ENCODE measurements at places on chromosomes 2 and 18. TPM values are rescaled to one million over a fixed set of nuclear protein-coding genes. Genes with fewer than 3 reads are reported as not detected.

GRCh38 chr2:74037379-74037860 lies 52.7 kb downstream of the TET3 start:
- H3K27ac ChIP-seq: no peak overlapping the region
- H3K4me3 ChIP-seq: no peak overlapping the region
- peaks cover 16% of the 10 kb centered on the region for H3K4me1 ChIP-seq
- no peak for DNase-seq
- no peaks in the 10 kb centered on the region for H3K36me3 ChIP-seq

Gene M1AP
- not detected for total RNA-seq

Gene CRYBA2
- total RNA-seq: 0.59 TPM

Gene FOSL2
- total RNA-seq: 70.7 TPM

- H3K36me3 ChIP-seq: no peaks in the 10 kb centered on the region
- no peak overlapping the region for H3K4me3 ChIP-seq
- DNase-seq: no peak
- no peak overlapping the region for H3K27ac ChIP-seq
Observed at GRCh38 chr2:220243571-220243970, 616.1 kb downstream of the SLC4A3 start.

GRCh38 chr2:22536133-22536532 lies 848.8 kb upstream of the KLHL29 start:
- no peaks in the 10 kb centered on the region for H3K4me1 ChIP-seq
- H3K4me3 ChIP-seq: no peak overlapping the region
- no peaks in the 10 kb centered on the region for H3K36me3 ChIP-seq

GRCh38 chr2:128252501-128252900 lies 66.2 kb downstream of the HS6ST1 start:
- no peak for DNase-seq
- no peak overlapping the region for H3K4me3 ChIP-seq
- H3K4me1 ChIP-seq: no peaks in the 10 kb centered on the region

Gene NEUROD1
- not detected for total RNA-seq

DNA sequence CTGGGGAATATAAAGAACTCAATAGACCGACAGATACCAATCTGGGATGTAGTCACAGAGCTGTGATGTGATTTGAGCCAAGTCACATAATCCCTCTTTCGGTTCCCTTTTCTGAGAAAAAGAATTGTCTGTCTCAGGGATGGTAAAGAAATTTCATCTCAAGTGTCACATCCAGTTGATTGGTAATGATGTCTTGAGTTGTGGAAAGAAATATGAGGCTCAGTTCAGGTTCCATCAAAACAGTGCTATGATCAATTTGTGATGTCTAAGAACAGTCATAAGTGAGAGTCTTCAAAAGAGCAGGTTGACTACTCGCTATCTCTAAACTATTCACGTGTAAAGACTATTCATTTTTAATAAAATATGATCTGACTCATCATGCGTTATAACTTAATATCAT lies 223.3 kb downstream of the METTL4 start:
- H3K27ac ChIP-seq: no peak overlapping the region
- no peaks in the 10 kb centered on the region for H3K27me3 ChIP-seq
- H3K36me3 ChIP-seq: no peaks in the 10 kb centered on the region
- DNase-seq: no peak

- no peaks in the 10 kb centered on the region for H3K27me3 ChIP-seq
- no peak overlapping the region for H3K27ac ChIP-seq
- no peak overlapping the region for H3K4me3 ChIP-seq
- no peaks in the 10 kb centered on the region for H3K36me3 ChIP-seq
- no peak for DNase-seq
Observed at GRCh38 chr2:12862541-12862940, 145.8 kb downstream of the TRIB2 start.

DNA sequence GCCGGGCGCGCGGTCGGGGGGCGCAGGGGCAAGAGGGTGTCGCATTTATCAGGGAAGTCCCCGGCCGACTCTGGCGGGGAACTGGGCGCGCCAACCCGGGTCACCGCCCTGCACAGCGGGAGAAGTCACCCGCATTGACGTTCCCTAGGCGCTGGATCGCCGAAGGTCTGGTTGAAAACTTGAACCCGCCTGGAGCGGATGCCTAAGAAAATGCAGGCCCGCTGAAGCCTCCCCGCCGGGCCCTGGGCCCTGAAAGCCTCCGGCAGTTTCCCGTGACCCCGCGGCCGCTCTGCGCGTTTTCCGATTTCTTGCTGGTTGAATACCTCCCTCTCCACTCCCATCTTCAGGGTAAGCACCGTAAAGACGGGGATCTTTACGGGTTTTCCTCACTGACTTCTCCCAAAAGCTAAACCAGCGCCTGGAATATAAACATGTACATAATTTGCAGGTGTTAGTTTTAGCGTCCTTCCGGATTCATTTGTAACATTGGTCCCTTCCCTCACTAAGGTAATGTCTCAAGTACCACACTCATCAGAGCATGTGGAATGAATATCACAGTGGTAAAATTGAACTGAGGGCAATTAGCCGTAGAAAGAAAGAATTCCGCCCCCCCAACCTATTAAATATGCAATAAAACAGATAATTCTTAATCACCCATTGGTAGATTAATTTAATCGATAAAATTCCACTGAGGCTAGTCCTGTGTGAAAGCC lies 675 bp upstream of the SPIRE1 start:
- H3K4me3 ChIP-seq: peak overlapping the region; percentile 74
- DNase-seq: no peak
- H3K36me3 ChIP-seq: no peaks in the 10 kb centered on the region
- peaks cover 3% of the 10 kb centered on the region for H3K4me1 ChIP-seq
- H3K27ac ChIP-seq: no peak overlapping the region
- no peaks in the 10 kb centered on the region for H3K27me3 ChIP-seq

Gene APLF
- 3.9 TPM for total RNA-seq

Gene CACNB4
- total RNA-seq: 1.00 TPM

Gene TP53I3
- 24.8 TPM for total RNA-seq

DNA sequence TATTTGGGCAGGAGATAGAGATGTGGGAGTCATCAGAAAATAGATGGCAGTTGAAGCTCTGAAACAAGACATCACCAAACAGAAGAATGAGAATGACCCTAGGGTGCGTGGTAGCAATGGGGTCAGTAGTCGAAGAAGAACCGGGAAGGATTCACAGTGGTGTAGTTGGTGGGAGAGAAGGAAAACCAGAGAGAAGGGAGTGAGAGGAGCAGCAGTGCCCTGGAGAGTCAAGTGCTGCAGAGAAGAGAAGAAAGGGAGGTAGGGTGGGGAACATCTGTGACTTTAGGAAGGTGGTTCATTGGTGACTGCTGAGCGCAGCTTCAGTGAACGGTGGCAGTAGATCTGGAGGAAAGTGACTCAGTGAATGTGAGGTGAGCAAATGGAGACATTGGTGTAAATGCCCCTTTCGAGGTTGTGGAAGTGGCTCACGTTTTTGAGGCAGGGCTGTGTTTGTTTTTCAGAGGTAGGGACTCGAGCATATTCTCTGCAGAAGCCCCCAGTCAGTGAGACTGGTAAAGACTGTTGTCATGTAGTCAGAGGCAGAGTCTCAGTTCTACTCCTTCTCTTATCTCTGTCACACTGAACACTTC lies 36.4 kb downstream of the CDC42EP3 start:
- H3K36me3 ChIP-seq: no peaks in the 10 kb centered on the region
- no peaks in the 10 kb centered on the region for H3K4me1 ChIP-seq
- no peak for DNase-seq
- no peak overlapping the region for H3K27ac ChIP-seq
- no peak overlapping the region for H3K4me3 ChIP-seq
- H3K27me3 ChIP-seq: no peaks in the 10 kb centered on the region

Gene OTOS
- total RNA-seq: not detected

Gene DRC1
- 0.49 TPM for total RNA-seq

GRCh38 chr2:239264492-239264837 lies 136.4 kb downstream of the HDAC4 start:
- no peaks in the 10 kb centered on the region for H3K36me3 ChIP-seq
- no peak for DNase-seq
- no peak overlapping the region for H3K4me3 ChIP-seq
- no peak overlapping the region for H3K27ac ChIP-seq

DNA sequence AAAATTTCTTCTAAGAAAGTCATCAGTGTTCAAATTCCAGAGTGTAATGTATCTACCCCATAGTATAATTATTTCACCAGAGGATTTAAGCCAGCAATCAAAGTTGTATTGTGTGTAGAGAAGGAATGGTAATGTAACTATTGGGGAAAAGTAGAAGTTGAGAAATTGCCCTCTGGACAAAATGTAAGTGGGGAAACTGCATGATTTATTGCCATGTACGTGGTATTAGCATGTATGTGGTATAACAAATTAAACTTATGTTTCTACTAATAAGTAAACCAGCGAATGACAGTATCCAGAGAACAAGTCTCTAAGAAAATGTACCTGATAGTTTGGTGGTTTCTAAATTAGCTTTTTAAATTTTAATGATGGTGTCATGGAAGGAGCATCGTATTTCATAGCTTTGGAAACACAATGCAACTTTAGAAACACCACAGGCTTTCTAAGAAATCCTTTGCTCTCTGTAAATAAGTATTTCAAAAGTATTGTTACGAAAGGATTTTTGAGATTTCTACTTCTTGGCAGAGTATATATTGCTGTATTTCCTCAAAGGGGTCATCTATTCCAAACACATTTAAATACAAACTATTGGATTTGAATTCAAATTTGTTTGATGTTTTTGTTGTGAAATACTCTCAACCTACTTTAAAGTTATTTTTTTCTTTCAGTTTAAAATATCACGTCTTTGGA lies 1018.9 kb upstream of the ZEB2 start:
- no peak overlapping the region for H3K4me3 ChIP-seq
- no peak overlapping the region for H3K27ac ChIP-seq
- no peak for DNase-seq
- no peaks in the 10 kb centered on the region for H3K36me3 ChIP-seq

GRCh38 chr2:205545971-205546816 lies 136.1 kb upstream of the NRP2 start:
- no peaks in the 10 kb centered on the region for H3K36me3 ChIP-seq
- no peaks in the 10 kb centered on the region for H3K27me3 ChIP-seq
- H3K27ac ChIP-seq: no peak overlapping the region
- no peak for DNase-seq
- H3K4me1 ChIP-seq: no peaks in the 10 kb centered on the region

- H3K27me3 ChIP-seq: no peaks in the 10 kb centered on the region
- H3K4me3 ChIP-seq: no peak overlapping the region
- no peak overlapping the region for H3K27ac ChIP-seq
- H3K36me3 ChIP-seq: no peaks in the 10 kb centered on the region
- DNase-seq: no peak
Observed at GRCh38 chr2:46891956-46892553, 23.6 kb downstream of the MCFD2 start.

Gene SERPINB10
- not detected for total RNA-seq

GRCh38 chr18:56458770-56459712 lies 179.4 kb downstream of the TXNL1 start:
- H3K27me3 ChIP-seq: no peaks in the 10 kb centered on the region
- no peak overlapping the region for H3K4me3 ChIP-seq
- no peaks in the 10 kb centered on the region for H3K4me1 ChIP-seq
- H3K36me3 ChIP-seq: no peaks in the 10 kb centered on the region

Gene COLEC12
- 0.44 TPM for total RNA-seq

Gene CYS1
- 1.4 TPM for total RNA-seq

Gene CPS1
- total RNA-seq: 1.2 TPM

- H3K36me3 ChIP-seq: no peaks in the 10 kb centered on the region
- H3K4me3 ChIP-seq: no peak overlapping the region
- DNase-seq: no peak
- H3K27ac ChIP-seq: peak overlapping the region; percentile 49
- peaks cover 52% of the 10 kb centered on the region for H3K4me1 ChIP-seq
Observed at GRCh38 chr2:207847098-207847806, 77.5 kb upstream of the FZD5 start.

GRCh38 chr2:158127380-158127804 lies 25.7 kb downstream of the UPP2 start:
- no peak overlapping the region for H3K27ac ChIP-seq
- no peak for DNase-seq
- H3K4me1 ChIP-seq: peaks cover 61% of the 10 kb centered on the region
- no peaks in the 10 kb centered on the region for H3K36me3 ChIP-seq
- no peak overlapping the region for H3K4me3 ChIP-seq

GRCh38 chr18:5973099-5973498 lies 77.8 kb upstream of the TMEM200C start:
- H3K27ac ChIP-seq: no peak overlapping the region
- H3K27me3 ChIP-seq: no peaks in the 10 kb centered on the region
- no peaks in the 10 kb centered on the region for H3K4me1 ChIP-seq

DNA sequence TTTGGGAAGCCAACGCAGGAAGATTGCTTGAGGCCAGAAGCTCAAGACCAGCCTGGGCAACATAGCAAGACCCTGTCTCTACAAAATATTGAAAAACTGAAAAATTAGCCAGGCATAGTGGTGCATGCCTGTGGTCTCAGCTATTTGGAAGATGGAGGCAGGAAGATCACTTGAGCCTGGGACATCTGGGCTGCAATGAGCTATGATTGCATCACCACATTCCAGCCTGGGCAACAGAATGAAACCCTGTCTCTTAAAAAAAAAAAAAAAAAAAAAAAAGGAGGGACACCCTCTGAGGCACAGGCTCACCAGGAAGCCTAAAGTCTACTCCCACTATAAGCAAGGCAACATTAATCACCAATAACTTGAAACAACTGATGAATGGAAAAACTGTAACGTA lies 151.1 kb downstream of the CCDC148 start:
- H3K36me3 ChIP-seq: no peaks in the 10 kb centered on the region
- no peaks in the 10 kb centered on the region for H3K27me3 ChIP-seq
- DNase-seq: no peak
- no peaks in the 10 kb centered on the region for H3K4me1 ChIP-seq

DNA sequence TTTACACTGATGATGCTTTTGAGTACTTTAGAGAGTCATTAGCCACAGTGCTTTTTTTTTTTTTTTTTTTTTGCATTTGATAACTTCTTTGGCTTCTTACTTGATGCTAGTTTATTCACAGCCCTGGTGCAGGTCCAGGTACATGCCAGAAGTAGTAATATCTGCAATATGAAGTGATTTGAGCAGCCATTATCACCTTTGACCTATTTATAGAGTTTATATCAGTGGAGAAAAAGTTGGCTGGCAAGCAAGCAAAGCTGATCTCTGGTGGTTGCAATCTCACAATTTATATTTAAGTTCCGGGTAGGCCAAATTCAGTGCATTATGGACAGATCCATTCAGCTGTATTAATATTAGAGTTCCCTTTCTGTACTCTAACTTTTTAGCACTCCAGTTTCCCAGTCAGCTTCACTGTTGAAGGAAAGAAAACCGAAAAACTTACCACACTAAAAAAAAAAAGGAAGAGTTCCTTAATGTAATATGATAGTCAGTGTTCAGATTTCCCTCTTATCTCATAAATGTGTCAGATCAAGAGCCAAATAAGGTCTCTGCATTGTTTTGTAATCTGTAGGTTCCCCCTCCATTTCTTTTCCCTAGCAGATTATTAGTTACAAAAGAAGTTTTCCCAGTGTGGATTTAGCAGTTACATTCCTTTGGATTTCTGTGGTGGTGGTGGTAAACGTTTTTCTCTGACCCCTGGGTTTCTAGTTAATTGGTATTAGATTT lies 78.6 kb downstream of the HAUS1 start:
- no peaks in the 10 kb centered on the region for H3K36me3 ChIP-seq
- no peak overlapping the region for H3K4me3 ChIP-seq
- no peak for DNase-seq
- no peak overlapping the region for H3K27ac ChIP-seq
- no peaks in the 10 kb centered on the region for H3K4me1 ChIP-seq
